ENCODE measurements at places on chromosomes 1 and 21. TPM values are rescaled to one million over a fixed set of nuclear protein-coding genes. Genes with fewer than 3 reads are reported as not detected.

Gene MTHFR
- 39.2 TPM for total RNA-seq

Gene NMNAT2
- 0.69 TPM for total RNA-seq

Gene TMPRSS3
- total RNA-seq, result not detected

DNA sequence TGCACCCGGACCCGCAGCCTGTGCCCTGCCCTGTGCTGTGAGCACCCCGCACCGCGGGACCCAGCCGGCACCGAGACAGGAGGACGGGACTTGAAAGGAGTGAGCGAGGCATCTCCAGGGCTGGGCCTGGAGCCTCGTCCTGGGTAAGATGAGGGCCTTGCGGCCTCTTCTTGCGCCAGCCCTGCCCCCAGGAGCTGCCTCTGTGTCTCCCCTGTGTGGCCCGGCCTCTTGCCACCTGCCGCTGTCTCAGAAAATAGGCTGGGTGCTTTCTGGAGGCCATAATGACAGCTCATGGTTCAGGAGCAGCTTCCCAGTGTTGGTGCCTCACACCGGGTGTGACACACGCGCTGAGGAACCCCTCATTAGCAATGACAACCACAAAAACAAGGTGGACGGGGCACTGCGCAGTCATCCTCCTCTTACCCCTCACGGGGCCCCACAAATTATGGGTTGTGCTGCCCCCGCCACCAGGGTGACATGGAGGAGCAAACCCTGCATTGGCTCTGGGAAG, 161.5 kb upstream of the C1orf174 start:
- H3K36me3 ChIP-seq, result no peaks in the 10 kb centered on the region
- no peaks in the 10 kb centered on the region for H3K27me3 ChIP-seq
- no peak overlapping the region for H3K4me3 ChIP-seq
- no peak overlapping the region for H3K27ac ChIP-seq

DNA sequence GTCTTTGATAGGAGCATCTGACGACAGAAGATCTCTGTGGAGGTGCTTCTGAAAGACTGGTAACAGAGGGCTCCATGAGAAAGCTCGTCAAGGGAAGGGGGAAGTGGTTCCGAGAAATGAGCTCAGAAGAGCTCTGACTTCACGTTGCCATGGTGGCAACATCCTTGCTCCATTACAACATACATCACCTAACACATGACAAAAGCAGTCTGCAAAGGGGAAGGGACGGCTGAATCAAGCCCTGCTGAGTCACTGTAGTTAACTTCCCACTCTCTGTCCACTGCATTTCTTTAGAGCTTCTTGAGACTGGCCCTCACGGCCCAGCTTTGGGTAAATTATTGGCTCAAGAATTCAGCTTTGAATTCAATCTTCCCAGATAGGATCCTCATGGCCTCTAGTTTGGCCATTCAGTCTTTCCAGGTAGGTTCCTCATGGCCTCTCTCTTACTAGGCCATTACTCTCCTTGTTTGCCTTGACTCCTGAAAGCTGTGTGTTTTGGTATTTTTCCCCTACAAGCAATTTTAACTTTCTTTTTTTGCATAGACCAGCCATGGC, 88.0 kb upstream of the ZNF648 start:
- H3K27ac ChIP-seq, result no peak overlapping the region
- H3K36me3 ChIP-seq, result no peaks in the 10 kb centered on the region
- H3K4me3 ChIP-seq, result no peak overlapping the region
- H3K27me3 ChIP-seq, result no peaks in the 10 kb centered on the region
- no peak for DNase-seq

DNA sequence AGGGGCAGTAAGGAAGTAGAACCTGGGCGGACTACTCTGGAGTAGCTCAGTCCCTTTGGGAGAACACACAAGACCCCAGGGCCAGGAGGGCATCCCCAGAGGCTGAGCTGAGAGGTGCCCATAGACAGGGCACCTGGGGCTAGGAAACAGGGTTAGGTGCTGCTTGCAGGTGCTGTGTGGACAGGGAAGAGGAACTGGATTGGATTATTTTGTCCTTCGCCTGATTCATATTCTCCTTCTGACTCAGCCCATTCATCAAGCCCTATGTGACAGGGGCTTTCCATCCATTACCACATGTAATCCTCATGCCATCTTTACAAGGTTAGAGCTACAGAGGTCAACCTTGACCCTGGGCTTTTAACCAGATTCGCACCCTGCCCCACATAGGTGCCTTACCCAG, 183.9 kb downstream of the C1orf94 start:
- no peak overlapping the region for H3K4me3 ChIP-seq
- no peak overlapping the region for H3K27ac ChIP-seq
- H3K36me3 ChIP-seq, result no peaks in the 10 kb centered on the region
- H3K27me3 ChIP-seq, result peaks cover 18% of the 10 kb centered on the region

GRCh38 chr1:156399355-156400125, 30.5 kb downstream of the RHBG start:
- no peaks in the 10 kb centered on the region for H3K36me3 ChIP-seq
- no peak for DNase-seq
- H3K4me3 ChIP-seq, result no peak overlapping the region
- no peak overlapping the region for H3K27ac ChIP-seq
- peaks cover 10% of the 10 kb centered on the region for H3K4me1 ChIP-seq

GRCh38 chr1:118786454-118787155, 201.5 kb downstream of the TBX15 start:
- H3K4me3 ChIP-seq, result no peak overlapping the region
- DNase-seq, result no peak
- H3K27ac ChIP-seq, result no peak overlapping the region
- H3K4me1 ChIP-seq, result no peaks in the 10 kb centered on the region
- H3K36me3 ChIP-seq, result peaks cover 1% of the 10 kb centered on the region

All from mesothelial cell of epicardium (in vitro differentiated cells).